ENCODE measurements at places on chromosomes 5 and 9. TPM values are rescaled to one million over a fixed set of nuclear protein-coding genes. Genes with fewer than 3 reads are reported as not detected.

ANKDD1B gene
- 0.20 TPM for total RNA-seq

DNA sequence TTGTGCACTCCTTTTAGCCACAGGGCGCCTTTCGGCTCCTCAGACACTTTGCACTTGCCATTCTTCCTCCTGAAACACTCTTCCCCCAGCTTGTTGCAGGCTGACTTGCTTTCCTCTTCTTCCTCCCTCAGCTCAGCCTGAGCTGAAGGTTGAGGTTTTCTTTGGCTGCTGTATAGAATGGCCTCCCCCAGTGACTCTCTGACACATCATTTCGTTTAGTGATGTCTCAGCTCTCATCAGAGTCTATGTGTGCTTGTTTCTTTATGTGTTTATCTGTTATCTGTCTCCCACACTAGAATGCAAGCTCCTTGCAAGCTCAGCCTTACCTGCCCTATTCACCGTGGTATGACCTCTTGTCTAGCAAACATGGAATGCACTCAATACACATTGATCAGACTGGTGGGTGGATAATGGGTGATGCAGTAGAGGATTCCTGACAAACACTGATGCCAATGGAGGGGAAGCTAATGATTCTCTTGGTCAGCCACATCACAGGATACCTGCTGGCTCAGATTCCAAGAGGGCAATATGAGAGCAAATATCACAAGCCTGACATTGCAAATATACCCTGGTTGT lies 112.9 kb upstream of the STC2 start:
- DNase-seq: no peak

DNA sequence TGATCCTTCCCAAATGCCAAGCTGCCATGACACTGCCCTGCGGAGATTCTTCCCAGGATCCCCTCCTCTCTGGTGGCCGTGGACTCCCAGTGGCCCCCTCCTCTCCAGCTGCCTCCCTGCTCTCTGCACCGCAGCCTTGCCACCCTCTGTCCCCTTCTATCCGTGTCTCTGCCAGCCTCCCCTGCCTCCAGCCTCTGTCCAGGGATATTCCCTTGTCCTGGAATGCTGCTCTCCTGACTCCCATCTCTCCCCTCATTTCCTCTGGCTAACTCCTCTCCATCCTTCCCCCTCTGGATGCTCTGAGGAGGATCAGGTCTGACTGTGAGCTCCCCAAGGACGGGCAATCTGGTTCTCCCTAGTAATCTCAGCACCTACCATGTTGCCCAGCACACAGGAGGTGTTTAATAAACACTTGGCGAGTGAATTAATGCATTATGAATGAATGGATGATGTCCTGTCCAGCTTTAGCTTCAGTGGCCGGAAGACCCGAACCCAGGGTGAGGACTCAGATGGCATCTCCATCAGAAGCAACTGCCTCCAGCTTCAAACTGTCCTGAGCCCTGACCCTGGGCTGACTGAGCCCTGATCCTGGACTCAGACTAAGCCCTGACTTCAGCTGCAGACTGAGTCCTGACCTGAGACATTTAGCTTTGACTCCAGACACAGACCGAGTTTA lies 7.5 kb upstream of the CRB2 start:
- no peak for DNase-seq

ENTPD2 gene
- total RNA-seq: not detected

DNA sequence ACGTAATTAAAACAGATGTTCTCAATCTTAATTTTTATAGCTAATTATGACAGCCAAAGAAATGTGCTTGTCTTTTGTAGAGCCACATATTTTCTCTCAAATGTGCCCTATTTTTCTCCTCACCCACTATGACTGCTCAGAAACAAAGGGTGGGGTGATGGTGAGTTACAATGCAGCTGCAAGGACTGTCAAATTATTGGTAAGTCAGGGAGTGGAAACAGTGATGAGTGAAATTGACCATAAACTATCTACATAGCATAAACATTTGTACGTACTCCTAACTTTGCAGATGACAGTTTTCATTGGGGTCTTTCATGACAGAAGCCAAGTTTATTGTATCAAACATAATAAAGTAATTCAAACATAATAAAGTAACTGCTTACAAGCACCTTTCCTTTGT lies 215.9 kb downstream of the MCTP1 start:
- no peak for DNase-seq

DNA sequence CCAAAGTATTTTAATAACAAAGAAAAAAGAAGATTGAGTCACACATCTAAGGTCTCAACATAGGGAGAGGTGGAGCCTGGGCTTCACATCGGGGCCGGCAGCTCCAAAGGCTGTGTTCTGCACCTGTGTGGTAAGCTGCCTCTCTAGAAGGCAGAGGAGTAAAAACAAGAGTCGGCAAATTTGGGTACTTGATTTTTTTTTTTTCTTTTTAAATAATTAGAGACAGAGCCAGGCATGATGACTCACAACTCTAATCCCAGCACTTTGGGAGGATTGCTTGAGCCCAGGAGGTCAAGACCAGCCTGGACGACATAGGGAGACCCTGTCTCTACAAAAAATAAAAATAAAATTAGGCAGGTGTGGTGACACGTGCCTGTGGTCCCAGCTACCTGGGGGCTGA lies 4.7 kb downstream of the URM1 start:
- DNase-seq: no peak

- DNase-seq: no peak
Observed at GRCh38 chr5:14305045-14305444, 161.9 kb downstream of the TRIO start.

- no peak for DNase-seq
Observed at GRCh38 chr9:134053401-134053871, 14.4 kb downstream of the BRD3 start.

NUTM2F gene
- total RNA-seq: not detected

UBTD2 gene
- total RNA-seq: 22.2 TPM

DNA sequence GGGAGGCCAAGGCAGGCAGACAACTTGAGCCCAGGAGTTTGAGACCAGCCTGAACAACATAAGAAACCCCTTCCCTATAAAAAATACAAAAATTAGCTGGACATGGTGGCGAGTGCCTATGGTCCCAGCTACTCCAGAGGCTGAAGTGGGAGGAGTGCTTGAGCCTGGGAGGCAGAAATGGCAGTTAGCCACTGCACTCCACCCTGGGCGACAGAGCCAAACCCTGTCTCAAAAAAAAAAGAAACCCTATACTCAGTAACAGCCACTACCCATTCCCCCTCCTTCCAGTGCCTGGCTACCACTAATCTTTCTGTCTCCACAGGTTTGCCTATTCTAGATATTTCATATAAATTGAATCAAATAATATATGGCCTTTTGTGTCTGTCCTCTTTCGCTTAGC lies 14.3 kb upstream of the SIL1 start:
- no peak for DNase-seq

GRCh38 chr9:33884856-33885701 lies 68.1 kb downstream of the UBE2R2 start:
- peak; percentile 86 for DNase-seq

- no peak for DNase-seq
Observed at GRCh38 chr5:43244823-43245565, 53.0 kb downstream of the NIM1K start.

DNA sequence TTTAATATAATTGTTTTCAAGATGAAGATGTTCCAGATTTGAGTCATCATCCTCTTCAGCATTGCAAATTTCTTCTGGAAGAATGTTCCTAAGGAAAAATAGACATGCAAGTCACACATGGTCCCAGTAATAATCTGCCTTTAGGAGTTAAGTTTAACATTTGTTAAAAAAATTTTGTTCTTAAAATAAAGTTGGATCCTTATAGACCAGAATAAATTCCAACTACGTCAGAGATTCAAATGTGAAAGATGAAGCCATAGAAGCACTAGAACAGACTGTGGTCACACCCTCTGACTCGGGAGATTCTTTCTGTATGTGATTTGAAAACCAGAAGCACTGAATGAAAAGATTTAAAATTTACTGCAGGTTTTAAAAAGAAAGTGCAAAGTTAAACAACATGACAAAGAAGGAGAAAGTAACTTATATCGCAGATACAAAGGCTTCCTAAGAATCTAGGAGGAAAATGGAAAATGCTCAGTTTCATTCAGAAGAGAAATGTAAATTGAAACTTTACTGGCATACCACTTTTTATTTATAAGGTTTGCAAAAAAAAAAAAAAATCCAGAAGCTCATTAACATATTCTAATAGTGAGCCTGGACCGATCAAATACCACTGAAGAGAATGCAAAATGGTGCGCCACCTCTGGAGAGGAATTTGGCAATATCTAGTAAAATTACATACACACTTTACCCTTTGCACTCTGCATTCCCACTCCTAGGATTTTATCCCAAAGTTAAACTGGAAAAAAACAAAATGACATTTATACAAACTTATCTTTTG lies 14.3 kb upstream of the ASPN start:
- DNase-seq: no peak

DNA sequence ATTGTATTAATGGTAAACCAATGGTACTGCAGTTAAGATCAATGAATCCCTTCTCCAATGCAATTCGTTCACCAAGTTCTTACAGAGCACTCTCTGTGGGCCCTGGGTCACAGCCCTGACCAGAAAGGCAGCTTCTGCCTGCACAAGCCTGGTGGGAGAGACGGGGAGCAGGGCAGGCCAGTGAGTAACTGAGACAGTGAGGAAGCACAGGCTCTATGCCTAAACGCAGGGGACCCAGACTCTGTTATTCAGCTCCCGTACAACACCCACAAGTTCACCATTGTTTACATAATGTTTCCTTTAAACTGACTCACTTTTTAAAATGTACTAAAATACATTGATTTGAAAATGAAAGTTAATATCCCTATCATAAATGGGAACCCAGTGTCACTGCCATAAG lies 40.5 kb upstream of the CTSL start:
- no peak for DNase-seq

- DNase-seq: no peak
Observed at GRCh38 chr5:60453186-60453976, 246.6 kb downstream of the DEPDC1B start.

DNA sequence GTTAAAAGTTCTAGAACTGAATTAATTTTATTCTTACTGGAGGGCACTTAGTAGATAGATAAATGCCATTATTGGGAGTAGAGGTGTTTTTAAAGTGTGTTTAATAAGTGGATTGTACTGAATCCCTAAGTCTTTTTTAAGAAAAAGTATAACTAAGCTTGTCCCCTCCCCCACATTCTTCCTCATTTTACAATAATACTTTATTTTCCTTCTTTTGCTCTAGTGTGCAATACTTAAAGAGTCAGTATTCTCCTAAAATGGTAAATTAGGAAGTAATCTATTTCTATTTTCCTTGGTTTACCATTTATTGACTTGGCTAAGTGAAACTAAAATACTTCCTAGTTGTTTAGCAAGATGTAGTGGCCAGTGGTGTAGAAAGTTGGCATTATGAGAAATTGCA lies 11.6 kb downstream of the UBLCP1 start:
- no peak for DNase-seq

DNA sequence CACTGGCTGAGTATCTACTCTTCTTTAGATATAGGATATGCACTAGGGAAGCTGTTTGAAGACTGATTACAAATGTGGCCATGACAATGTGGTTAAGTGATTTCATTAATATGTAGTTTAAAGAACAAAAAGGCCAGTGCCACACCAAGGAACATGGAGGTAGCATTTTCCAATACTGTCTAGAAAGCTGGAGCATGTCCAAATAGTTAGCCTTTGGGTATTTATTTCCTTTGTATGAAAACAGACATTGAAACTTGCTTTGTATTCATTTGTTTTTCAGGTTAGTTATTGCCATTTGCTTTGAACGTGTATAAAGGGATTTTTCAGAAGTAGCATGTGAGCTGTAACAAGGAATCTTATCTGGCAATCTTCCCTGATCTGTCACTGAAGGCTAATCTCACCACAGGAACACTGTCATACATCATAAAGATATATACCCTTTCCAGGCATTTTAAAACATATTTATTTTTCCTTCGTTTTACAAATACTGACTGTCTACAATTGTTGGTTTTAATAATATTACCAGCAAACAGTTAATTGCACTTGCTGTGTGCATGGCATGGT lies 93.4 kb downstream of the PLPPR1 start:
- no peak for DNase-seq

DNA sequence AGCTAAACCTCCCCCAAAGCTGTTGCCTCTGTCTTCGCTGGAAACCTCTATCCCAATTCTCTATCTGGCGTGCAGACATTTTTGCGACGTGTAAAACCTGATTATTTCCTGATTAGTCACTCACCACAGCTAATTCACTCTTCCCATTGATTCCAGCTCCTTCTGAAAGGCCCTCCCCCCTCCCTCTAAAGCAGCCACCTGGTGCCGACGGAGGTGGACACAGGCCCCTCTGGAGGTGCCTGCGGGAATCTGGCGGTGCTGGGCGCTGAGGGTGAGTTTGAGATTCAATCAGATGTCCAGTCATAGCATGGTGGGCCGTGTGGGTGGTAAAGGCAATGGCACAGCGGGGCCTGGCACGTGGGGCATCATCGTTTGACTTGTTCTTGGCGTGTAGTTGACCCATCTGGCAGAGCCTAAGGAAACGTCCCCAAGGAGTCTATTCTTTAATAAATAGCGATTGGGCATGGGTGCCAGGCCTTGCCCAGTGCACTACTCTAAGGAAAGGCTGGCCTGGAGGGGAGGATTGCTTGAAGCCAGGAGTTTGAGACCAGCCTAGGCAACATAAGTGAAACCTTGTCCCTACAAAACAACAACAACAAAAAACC lies 271.1 kb upstream of the MVB12B start:
- no peak for DNase-seq

GRCh38 chr9:71721855-71722254 lies 46.5 kb downstream of the CEMIP2 start:
- DNase-seq: no peak

DNA sequence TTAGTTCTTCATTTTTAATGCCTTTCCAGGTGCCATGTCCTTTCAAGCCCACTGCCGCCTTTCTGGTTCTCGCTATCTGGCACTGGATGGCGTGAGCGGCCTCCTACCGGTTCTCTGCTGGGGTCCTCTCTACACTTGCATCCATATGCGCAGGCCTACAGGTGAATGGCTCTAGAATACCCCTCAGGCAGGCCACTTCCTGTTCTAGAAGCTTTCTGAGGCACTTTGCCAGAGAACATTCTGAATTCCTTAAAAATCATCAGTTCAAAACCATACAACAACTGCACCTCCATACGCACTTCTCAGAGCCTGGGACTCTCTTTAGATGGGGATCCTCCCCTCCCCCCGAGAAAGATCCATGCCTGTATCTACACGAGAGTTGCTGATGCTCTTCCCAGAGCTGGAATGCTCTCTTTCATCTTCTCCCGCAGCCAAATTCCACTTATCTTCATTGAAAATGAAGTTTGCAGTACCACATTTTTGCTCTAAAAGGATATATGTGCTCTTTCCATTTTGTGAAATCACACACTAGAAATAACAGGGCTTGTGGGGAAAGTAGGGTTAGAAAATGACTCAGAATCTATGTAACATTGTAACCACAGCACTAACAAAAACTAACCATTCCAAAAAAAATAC lies 1.4 kb upstream of the LHFPL2 start:
- DNase-seq: no peak

DNA sequence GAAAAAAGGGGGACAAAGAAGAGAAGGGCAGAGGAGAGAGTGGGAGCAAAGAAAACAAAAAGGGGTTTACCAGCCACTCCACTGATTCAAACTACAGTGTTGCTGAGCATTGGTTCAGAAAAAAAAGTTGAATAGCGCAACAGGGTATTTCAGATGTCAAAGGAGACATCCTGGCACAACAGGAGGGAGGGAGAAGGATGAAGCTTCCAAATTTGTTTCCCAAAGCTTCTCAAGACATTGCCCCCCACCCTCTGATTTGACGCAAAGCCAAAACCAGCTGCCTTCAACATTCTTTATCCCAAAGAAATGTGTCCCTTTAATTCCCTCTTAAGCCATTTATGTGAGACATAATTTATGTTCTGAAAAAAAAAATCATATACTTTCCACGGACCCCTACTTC lies 105.5 kb upstream of the TNC start:
- no peak for DNase-seq

Data from pulmonary artery endothelial cell (primary cell).